ENCODE measurements at places on chromosomes 6 and 20.

- no peak for DNase-seq
These were observed 26.9 kb downstream of the SLC22A16 start for GRCh38 chr6:110449541-110449895.

GRCh38 chr20:64255361-64256281, at the start of gene PCMTD2:
PCMTD2 (plus strand) TSS chr20:64255748; CDS start chr20:64259966, 4,218 bp downstream.
- peak; percentile 99 for DNase-seq

GRCh38 chr20:58930496-58930895, 50.6 kb upstream of the NELFCD start:
- DNase-seq = peak; percentile 77

GRCh38 chr6:4466769-4467480, 309.3 kb upstream of the CDYL start:
- peak; percentile 10 for DNase-seq

DNA sequence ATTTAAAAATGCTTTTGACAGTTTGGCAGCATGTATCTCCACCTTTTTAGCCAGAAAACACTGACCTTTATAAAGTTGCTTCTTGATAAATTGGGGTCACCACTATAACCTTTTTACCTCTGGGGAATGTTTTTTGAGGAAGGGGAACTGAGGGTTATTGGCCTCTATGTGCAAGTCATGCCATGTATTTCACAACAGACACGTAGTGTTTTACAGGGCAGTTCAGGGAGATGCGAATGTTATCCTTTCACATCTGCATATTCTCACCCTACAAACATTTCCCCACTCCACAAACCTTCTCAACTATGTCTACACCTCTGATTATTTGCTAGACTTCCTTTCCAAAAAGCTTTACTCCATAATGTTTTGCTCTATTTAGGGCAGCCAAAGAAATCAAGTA, 17.0 kb upstream of the SLA2 start:
- no peak for DNase-seq

DNA sequence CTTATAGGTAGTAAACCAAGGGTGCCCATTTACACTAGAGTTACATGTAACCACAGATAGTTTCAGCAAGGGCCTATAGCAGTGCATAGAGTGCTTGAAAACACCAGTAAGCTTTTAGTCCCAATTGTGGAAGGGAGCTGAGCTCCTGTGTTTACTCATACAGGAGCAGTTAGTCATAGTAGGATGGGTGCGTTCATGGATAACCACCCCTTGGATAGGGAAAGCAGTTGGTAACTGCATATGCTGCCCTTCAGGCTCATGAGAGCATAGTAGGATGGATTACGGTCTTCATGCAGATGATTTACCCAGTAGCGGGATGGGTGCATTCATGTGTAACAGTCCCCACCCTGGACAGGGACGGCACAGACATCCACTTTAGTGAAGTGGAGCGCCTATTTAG, 45.1 kb downstream of the OR2B6 start:
- DNase-seq = peak; percentile 4

DNA sequence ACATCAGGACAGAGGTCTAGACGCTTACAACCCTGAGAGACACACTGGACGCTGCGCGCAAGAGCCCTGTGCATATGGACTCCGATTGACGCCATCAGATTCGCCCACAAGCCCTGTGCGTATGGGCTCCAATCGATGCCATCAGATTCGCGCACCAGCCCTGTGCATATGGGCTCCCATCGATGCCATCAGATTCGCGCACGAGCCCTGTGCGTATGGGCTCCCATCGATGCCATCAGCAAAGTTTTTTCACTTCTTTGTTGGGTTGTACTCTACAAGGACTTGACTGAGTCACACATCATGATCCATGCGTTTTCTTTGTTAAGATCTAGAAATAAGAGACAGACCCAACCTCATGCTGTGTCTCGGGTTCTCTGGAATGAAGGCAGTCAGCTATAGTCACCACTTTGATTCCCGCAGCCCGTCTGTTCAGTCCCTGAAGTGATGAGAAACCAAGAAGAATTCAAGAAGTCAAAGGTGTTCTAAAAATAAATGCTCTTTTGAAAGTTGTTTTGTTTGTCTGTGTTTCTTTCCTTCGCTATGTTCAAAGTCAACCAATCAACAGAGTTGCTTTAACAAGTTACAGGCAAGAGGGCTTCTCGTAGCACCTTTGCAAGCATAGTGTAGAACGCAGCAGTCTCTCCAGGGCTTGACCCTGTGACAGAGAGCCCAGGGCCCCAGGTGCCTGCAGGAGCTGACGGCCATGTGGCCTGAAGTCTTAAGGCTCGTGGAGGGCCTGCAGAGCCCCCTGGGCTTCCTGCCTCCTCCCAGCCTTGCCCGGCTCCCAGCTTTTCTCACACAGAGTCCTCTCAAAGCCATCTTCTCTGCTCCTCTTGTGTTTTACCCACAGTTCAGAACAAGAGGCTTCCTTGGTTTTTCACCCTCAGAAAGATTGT, 7.9 kb downstream of the RPS6KA2 start:
- DNase-seq = no peak

GRCh38 chr6:119463081-119463626, 113.6 kb upstream of the MAN1A1 start:
- DNase-seq = no peak

DNA sequence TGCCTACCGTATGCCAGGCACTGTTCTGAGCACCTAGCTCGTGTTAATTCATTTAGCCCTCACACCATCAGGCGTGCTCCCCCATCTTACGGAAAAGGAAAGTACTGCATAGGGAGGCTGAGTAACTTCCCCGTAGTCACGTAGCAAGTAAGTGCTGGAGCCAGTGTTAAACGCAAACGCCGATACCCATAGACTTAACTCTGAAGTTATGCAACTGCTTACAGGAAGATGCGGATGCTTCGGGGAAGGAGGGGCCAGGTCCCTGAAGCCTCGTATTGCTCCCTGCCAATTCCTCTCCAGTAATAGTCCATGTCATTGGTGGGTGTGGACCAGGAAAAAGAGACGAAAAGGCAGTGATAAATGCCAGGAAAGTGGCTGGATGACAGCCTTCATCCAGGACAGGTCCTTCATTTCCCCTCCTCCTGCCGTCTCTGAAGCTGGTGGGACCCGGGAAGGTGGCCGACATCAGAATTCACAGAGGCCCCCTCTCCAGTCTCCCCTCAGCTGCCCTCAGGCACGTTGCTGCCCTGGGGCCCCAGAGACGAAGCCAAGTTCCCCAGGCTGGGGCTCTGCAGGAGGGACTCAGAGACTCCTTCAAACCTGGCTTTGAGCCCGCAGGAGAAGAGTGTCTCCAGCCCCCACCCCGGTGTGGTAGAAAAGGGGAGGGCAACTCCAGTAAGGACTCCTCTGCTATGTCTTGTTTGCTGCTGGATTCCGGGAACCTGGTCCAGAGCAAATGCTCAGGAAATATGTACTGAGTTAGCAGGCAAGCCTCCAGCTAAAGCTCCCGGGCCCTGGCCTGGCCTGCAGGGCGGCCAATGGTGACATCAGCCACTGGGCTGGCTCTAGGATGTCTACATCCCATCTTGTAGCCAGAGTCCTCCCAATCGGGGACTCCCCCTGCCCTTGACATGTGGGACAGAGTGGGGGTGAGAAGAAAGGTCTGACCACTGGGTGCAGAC, 37.8 kb downstream of the RAB44 start:
- DNase-seq = no peak

DNA sequence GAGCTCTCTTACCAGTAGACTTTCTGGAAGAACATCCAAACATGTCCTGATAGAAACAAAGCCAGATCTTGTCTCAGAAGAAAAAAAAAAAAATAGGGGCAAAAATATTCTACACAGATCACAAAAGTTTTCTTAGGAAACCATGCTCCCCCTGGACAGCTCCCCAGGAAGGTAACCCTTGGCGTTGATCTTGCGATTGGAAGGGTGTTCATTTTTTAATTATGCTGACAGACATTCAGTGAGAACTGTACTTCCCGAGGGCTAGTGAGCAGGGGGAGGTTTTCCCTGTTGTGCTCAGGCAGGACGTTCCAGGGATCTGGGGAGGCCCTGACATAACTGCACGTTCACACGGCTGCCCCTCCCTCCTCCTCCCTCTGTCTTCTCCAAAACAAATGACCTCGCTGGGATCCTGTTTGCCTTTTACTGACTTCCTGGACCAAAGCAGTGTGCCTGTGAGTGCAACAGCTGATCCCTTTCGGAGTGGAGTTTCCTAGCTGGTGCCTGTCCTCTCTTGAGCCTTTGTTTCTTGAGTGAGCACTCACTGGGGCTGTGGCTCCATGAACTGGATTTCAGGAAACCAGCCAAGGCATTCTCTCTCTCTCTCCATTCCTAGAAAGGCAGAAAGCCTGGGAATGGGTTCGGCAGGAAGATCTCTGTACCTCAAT, 46.7 kb downstream of the MARCKS start:
- DNase-seq = no peak

DNA sequence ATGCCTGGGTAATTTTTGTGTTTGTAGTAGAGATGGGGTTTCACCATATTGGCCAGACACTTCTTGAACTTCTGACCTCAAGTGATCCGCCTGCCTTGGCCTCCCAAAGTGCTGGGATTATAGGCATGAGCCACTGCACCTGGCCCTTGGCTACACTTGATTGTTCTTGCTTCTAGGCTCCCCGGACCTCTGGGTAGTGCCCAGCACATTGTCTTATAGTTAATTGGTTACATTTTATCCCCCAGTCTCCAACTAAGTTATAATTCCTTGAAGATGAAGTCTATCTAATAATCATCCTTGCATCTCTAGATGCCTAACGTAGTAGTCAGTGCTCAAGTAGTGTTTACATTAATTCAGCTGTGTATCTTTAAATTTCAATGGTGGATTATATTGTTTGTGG, 11.8 kb downstream of the SMPDL3A start:
- no peak for DNase-seq

DNA sequence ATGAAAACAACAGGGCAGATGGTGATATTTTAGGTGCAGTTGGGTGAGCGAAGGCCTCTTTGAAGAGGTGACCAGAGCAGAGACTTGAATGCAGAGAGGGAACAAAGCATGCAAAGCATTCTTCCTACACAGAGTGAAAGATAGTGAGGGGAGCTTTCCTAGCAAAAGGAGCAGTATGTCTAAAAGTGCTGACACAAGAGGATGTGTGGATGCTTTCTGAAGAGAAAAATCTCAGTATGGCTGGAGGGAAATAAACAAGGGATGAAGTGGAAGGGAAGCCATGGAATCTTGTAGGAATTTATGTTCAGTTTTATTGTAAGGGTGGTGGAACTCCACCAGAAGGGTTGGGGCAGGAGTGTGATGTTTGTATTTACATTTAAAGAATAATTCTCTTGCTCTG, 128.6 kb downstream of the F13A1 start:
- DNase-seq = no peak

GRCh38 chr6:149061930-149062329, 255.6 kb upstream of the TAB2 start:
- no peak for DNase-seq

DNA sequence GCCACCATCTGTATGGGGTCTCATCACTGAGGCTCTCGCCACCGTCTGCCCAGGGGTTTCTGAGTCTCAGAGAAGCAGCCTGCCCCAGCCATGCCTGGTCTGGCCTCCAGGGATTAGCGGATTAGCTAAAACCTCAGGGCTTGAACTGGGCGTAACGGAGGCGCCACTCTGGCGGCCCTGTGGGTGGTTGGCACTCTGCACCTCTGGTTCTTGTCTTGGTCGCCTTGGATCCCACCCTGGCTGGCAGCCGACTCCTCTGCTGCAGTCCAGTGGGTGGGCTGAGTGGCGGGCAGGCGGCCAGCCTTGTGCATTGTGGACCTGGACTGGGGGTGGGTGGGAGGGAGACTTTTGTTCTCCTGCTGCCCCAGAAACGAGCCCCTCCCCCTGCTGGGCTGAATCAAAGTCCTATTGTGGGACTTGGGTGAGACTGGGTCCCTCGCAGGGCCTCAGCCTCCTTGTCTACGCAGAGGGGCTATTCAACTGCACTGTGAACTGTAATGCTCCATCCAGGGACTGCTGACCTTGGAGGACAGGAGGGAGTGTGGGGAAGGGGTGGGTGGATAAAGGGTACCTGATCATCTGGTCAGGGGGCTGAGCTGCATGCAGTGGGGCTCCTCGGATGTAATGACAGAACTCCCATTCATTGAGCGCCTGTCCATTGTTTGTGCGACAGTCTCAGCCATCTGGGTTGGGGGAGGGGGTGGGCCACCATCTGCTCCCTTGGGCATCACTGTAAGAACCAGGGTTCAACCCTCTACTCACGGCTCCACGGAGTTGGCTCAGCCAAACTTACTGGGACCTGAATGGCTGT, 23.9 kb downstream of the SUN5 start:
- no peak for DNase-seq

DNA sequence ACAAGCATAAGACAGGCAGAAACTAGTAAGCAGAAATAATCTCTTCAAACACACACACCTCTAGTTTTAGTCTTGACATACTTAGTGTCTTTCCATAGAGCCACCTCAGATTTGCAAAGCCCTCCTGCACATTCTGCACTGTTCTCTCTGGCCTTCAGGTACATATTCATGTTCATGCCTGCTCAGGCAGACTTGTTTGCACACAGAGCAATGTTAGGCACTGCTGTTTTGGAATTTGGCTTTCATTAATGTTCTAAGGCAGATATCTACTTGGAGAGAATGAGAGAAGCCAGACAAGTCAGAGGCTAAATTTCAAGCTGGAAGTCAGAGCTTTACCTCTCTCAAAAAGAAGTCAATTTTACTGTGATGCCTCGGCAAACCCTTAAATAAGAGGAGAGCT, 21.3 kb upstream of the DST start:
- DNase-seq = no peak

- no peak for DNase-seq
These were observed 48.5 kb upstream of the EDN1 start for GRCh38 chr6:12241493-12242175.

DNA sequence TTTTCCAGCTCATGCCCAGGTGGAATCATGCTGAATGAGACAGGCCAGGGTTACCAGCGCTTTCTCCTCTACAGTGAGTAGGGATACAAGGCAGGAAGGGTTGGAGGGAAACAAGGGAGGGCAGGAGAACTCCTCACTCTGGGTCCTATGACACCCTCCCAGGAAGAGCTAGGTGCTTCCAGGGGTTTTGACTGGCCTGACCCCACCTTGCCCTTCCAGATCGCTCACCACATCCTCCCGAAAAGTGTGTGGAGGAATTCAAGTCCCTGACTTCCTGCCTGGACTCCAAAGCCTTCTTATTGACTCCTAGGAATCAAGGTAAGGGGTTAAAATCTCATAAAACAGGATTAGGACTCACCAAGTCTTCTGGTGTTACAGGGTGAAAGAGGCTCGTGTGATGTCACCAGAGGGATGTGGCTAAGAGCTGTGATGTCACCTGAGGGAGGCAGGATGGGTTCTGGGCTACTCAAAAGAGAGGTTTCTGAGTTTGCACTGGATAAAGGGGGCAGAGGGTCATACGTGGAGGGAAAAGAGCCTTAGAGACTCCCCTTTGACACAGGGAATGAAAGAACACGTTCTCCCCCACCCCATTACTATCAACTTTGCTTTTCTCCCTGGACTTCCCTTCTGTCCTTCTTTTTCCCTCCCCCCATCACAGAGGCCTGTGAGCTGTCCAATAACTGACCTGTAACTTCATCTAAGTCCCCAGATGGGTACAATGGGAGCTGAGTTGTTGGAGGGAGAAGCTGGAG, 1.9 kb downstream of the APOM start:
- no peak for DNase-seq

- peak; percentile 58 for DNase-seq
These were observed 168.2 kb downstream of the SMOC2 start for GRCh38 chr6:168609026-168609685.
